ENCODE measurements at places on chromosomes 16 and 17. TPM values are rescaled to one million over a fixed set of nuclear protein-coding genes. Genes with fewer than 3 reads are reported as not detected.

The CCDC200 gene
- polyA plus RNA-seq: 37.2 TPM

The GPRC5C gene
- 151 TPM for polyA plus RNA-seq

The SEPTIN1 gene
- polyA plus RNA-seq: 2.8 TPM

The SMIM36 gene
- 0.14 TPM for polyA plus RNA-seq

The CLEC10A gene
- 1.1 TPM for polyA plus RNA-seq

The TNFAIP1 gene
- polyA plus RNA-seq: 44.5 TPM

The ARRB2 gene
- polyA plus RNA-seq: 36.5 TPM

The LITAFD gene
- 0.36 TPM for polyA plus RNA-seq

The EFNB3 gene
- polyA plus RNA-seq: 23.8 TPM

The NPIPB9 gene
- polyA plus RNA-seq: 2.2 TPM

The CRYBA1 gene
- not detected for polyA plus RNA-seq

The NGFR gene
- 5.4 TPM for polyA plus RNA-seq

The MFAP4 gene
- 181 TPM for polyA plus RNA-seq

The CDRT15L2 gene
- not detected for polyA plus RNA-seq

The KRT12 gene
- polyA plus RNA-seq: 0.36 TPM

The CRISPLD2 gene
- 7.0 TPM for polyA plus RNA-seq

The TBC1D3E gene
- polyA plus RNA-seq: not detected

The HOXB1 gene
- 0.16 TPM for polyA plus RNA-seq

The COL1A1 gene
- polyA plus RNA-seq: 763 TPM

The SPATA32 gene
- polyA plus RNA-seq: 0.61 TPM
